ENCODE measurements at places on chromosomes 2 and 18.

- peak; percentile 65 for DNase-seq
Measured at GRCh38 chr2:207227062-207227748, 61.5 kb upstream of the KLF7 start.

DNA sequence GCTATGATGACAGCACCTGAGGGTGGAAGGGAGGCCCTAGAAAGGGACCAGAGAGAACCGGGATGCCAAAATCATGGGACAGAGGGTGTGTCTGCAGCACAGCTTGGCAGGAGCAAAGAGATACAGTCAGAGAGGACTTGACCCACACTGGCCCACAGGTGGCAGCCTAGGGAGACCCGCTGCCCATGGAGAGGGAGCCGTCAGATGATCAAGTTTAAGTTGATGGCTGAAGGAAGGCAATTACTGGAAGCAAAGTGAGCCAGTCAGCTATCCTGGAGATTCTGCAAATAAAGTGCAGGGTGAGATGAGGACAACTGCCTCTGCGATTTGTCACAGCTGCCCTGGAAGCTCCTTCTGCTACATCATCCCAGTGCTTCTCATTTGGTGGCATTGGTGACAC lies 74.0 kb downstream of the CMPK2 start:
- DNase-seq = no peak

GRCh38 chr2:200040831-200041230 lies 85.4 kb downstream of the MAIP1 start:
- DNase-seq = no peak

DNA sequence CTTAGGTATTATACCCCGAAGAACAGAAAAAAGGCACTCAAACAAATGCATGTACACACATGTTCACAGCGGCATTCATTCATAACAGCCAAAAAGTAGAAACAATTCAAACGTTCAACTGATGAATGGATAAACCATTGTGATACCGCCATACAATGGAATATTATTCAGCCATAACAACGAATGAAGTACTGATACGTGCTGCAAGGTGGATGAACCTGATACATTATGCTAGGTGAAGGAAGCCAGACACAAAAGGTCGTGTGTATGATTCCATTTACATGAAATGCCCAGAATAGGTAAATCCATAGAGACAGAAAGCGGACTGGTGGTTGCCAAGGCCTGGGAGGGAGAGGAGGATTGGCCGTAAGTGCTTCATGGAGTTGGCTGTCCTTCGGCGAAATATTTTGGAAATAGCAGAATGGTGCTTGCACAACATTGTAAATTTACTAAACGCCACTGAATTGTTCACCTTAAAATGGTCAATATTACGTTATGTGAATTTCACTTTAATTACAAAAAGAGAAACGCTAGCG lies 750 bp upstream of the RMP24 start:
- no peak for DNase-seq

GRCh38 chr18:420661-421246 lies 79.7 kb downstream of the COLEC12 start:
- no peak for DNase-seq

All from right forelimb (tissue), 1 donor.